ENCODE measurements at places on chromosomes 7 and 10. TPM values are rescaled to one million over a fixed set of nuclear protein-coding genes. Genes with fewer than 3 reads are reported as not detected.

POU6F2 gene
- total RNA-seq, result 3.4 TPM

SRI gene
- total RNA-seq, result 53.1 TPM

NPVF gene
- not detected for total RNA-seq

COL28A1 gene
- 9.2 TPM for total RNA-seq

TWIST1 gene
- total RNA-seq, result 11.7 TPM

CHRM2 gene
- 0.55 TPM for total RNA-seq

TMEM213 gene
- not detected for total RNA-seq

CALML5 gene
- total RNA-seq, result 0.50 TPM

CPN1 gene
- total RNA-seq, result 0.87 TPM

DNA sequence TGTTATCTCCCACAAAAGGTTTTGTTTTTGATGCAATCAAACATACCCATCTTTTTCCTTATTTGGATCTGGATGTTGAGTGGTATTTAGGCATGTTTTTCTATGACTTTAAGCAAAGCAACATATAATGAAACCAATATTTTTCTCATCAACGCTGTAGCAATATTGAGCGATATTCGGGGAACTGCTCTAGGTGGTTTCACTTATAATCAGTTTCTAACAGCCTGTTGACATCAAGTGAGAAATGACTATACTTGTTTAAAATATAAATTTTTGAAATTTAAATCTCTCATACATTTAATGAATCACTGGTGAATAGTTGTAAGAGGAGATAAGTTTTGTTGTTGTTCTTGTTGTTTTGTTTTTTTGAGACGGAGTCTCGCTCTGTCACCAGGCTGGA is 52.8 kb upstream of the CCAR1 start:
- DNase-seq, result no peak
- no peaks in the 10 kb centered on the region for H3K27me3 ChIP-seq
- H3K4me3 ChIP-seq, result no peak overlapping the region
- no peaks in the 10 kb centered on the region for H3K4me1 ChIP-seq

GRCh38 chr7:43296306-43296705 is 183.9 kb downstream of the HECW1 start:
- DNase-seq, result no peak
- H3K27ac ChIP-seq, result no peak overlapping the region
- H3K4me1 ChIP-seq, result no peaks in the 10 kb centered on the region

DNA sequence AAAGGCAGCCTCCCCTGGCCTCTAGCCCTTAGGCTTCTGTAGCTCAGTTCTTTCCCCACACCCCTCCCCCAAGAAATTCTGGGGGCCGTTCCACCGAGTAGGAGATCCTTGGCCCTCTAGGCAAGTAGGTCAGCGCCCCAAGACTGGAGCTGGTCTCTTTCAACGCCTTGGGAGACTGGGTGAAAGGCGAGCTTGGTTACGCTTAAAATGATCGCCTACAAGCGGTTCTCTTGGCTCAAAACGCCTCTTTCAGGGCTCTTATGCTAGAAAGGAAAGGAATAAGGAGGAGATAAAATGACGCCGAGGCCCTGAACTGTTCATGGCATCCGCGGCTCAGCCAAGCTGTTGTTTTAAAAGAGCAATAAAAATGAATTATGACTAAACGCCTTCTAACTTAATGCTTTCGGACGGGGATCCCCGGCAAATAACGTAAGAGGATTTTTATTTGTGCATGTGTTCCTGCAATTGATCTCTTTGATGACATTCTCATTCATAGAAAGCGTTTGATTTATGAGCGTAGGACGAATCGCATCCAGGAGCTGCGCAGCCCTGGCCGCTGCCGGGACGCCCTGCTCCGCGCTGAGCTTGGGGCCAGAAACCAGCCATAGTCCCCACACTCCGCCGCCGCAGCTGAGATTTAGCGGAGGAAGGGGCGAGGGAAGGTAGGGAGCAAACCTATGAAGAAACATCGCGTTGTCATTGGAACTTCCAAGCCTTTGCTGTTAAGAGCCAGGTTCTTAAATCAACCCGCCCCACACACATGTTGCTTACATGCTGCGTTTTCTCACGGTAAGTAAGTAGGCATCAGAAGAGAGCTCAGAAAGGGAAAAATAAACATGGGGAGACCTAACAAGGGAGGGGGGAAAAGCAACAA is 3.0 kb upstream of the HOXA1 start:
- H3K27me3 ChIP-seq, result no peaks in the 10 kb centered on the region
- H3K4me3 ChIP-seq, result no peak overlapping the region
- no peak overlapping the region for H3K27ac ChIP-seq
- H3K4me1 ChIP-seq, result no peaks in the 10 kb centered on the region
- no peaks in the 10 kb centered on the region for H3K36me3 ChIP-seq
- no peak for DNase-seq

GRCh38 chr10:87861566-87861952 is 1.8 kb downstream of the KLLN start:
- no peaks in the 10 kb centered on the region for H3K36me3 ChIP-seq
- peak overlapping the region; percentile 99 for H3K27ac ChIP-seq
- no peaks in the 10 kb centered on the region for H3K27me3 ChIP-seq
- peaks cover 11% of the 10 kb centered on the region for H3K4me1 ChIP-seq
- peak overlapping the region; percentile 96 for H3K4me3 ChIP-seq

DNA sequence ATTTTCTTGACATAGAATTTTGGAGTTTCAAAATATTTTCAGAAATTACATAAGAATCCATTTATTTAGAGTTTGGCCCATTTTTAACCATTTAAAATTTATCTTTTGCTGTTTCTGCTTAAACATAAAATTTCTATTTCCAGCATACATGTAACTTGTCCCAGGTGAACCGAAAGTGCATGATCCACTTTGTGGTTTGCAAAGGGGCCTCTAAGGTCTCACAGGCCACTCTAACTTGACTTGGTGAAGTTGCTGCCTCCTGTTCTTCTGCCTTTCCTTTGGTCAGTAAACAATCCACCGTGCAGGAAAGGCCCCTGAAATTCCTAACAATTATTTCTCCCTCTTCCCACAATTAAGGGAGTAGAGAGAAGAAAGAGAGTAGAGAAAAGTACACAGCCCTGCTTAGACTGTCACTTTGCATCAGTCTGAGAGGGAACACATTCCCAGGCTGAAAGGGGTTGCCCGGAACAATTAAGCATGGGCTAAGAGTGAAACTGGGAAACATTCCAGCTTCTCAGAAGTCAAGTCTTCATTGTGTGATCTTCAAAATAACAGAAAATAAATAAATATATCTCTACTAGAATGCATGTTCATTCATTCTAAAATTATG is 79.5 kb upstream of the SEMA3A start:
- no peak overlapping the region for H3K27ac ChIP-seq
- no peaks in the 10 kb centered on the region for H3K36me3 ChIP-seq
- H3K4me1 ChIP-seq, result no peaks in the 10 kb centered on the region
- no peak for DNase-seq
- H3K4me3 ChIP-seq, result no peak overlapping the region
- H3K27me3 ChIP-seq, result no peaks in the 10 kb centered on the region

- no peak overlapping the region for H3K27ac ChIP-seq
- no peak overlapping the region for H3K4me3 ChIP-seq
- H3K27me3 ChIP-seq, result no peaks in the 10 kb centered on the region
- DNase-seq, result no peak
- H3K36me3 ChIP-seq, result no peaks in the 10 kb centered on the region
- H3K4me1 ChIP-seq, result peaks cover 7% of the 10 kb centered on the region
Measured at GRCh38 chr10:118332236-118332635, 9.9 kb downstream of the FAM204A start.
